Right atrium auricular region (tissue), 2 donors: ENCODE measurements at places on chromosomes 7 and 10. TPM values are rescaled to one million over a fixed set of nuclear protein-coding genes. Genes with fewer than 3 reads are reported as not detected.

DNA sequence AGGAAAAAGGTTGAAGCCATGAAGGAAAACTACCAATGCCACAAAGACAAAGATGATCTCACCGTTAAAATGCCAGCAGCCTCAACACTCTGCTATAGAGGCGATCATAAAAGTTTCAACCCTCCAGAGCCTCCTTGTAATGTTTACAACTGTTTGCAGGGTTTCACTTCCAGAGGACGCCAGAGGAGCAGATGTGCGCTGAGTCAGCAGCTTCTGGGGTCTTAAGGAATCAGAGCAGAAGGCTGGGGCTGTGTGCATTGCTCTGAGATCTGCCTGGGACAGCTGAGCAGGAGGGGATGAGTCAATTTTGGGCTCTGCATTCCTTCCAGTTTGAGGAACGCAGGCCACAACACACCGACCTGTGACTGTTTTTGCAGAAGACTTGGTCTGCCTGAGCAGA is 98.3 kb downstream of the TMEM130 start:
- no peak overlapping the region for H3K27ac ChIP-seq
- no peak overlapping the region for H3K4me3 ChIP-seq
- no peaks in the 10 kb centered on the region for H3K4me1 ChIP-seq
- no peak for DNase-seq

DNA sequence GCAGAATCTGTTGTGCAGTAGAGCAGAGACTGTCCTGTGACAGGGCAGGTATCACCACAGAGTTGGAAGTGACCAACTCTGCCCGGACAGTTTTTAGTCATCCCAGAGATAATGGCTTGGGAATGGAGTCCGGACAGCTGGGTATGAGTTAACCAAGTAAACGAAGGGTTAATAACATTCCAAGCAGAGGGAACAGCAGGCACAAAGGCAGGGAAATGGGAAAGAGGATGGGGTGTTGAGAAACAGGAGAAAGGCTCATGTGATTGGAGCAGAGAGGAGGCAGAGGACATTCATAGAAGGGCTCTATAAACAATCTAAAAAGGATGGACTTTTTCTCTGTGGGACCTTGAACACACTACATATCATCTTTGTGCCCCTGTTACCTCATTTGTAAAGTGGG is 132.2 kb upstream of the YAE1 start:
- no peaks in the 10 kb centered on the region for H3K4me1 ChIP-seq
- no peak overlapping the region for H3K27ac ChIP-seq
- H3K4me3 ChIP-seq = no peak overlapping the region
- DNase-seq = no peak

GRCh38 chr10:112258407-112258806 is 24.8 kb upstream of the TECTB start:
- H3K27me3 ChIP-seq = no peaks in the 10 kb centered on the region
- H3K27ac ChIP-seq = no peak overlapping the region
- no peaks in the 10 kb centered on the region for H3K4me1 ChIP-seq

Gene ENTPD7
- total RNA-seq = 3.7 TPM
